RWPE1 (cell line): ENCODE measurements at places on chromosomes 6 and 20.

GRCh38 chr20:34954904-34955230 is 739 bp downstream of the GSS start:
- DNase-seq = peak; percentile 50

GRCh38 chr6:157198425-157199279 is 124.7 kb downstream of the TMEM242 start:
- peak; percentile 86 for DNase-seq

- DNase-seq = no peak
These were observed 2.2 kb upstream of the E2F3 start for GRCh38 chr6:20399518-20399917.

DNA sequence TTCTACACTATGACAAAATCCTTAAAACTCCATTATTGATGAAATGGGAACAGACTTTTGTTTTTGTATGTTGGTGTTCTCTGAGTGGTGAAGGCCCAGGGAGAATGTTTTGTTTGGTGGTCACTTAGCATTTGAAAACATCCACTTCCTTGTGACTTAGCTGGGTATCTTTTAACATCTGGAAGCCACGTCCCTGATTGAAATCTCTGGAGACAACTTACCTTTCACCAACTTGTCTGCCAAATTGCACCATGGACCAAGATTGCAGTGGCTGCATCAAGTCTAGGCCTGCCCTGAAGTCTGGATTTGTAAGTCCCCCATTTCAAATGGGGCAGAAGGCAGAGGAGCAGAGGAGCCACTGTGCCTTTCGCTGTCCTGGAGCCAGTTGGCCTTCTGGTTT is 534 bp upstream of the EFCAB8 start:
- DNase-seq = peak; percentile 43

DNA sequence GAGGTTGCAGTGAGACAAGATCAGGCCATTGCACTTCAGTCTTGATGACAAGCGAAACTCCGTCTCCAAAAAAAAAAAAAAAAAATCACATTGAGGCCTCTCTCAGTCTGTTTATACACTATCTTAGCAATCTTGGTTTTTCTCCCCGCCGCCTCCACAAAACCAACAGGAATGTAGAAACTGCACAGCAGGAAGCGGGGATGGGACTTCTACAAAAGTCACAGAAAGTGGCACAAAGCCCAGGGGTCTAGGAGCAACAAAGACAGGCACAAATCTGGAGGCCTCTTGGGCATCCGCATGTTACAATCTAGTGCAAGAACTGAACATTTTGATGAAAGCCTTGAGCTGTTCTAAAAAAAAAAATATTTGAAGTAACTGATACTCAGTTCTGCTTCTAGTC is 48.6 kb downstream of the KDM1B start:
- DNase-seq = no peak

DNA sequence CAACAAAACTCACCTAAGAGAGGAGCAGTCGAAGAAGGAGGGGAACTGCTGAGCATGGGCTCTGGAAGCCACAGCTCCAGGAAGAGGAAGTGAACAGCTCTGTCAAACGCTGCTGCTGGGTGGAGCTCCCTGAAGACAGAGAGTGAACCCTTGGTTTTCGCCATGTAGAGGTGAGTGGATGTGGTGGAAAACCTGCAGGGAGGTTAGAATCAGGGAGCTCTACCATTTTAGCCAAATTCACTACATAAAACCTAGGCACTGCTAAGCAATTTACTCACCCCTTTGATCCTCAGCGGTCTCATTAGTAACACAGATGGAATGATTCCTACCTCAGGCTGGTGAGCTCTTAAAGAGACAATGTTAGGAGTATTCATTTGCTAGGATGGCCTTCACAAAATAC is 19.4 kb upstream of the TFAP2A start:
- DNase-seq = peak; percentile 63

DNA sequence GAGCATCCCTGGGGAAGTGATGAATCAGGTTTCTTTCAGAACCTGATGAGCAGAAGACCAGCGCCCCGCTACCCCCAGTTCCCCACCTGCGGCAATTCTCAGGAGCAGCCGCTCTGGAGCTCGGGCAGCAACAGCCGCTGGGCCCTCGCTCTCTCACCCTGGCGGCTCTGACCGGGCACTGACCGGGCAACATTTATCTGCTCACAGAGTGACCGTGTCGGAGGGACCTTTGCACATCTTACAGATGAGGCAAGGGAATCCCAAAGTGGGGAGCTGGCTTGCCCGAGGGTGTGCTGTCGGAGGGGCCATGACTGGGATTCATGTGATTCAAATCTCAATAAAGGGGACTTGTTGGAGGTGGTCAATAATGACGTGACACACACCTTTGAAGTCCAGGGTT is 26.2 kb upstream of the KCNK16 start:
- no peak for DNase-seq

DNA sequence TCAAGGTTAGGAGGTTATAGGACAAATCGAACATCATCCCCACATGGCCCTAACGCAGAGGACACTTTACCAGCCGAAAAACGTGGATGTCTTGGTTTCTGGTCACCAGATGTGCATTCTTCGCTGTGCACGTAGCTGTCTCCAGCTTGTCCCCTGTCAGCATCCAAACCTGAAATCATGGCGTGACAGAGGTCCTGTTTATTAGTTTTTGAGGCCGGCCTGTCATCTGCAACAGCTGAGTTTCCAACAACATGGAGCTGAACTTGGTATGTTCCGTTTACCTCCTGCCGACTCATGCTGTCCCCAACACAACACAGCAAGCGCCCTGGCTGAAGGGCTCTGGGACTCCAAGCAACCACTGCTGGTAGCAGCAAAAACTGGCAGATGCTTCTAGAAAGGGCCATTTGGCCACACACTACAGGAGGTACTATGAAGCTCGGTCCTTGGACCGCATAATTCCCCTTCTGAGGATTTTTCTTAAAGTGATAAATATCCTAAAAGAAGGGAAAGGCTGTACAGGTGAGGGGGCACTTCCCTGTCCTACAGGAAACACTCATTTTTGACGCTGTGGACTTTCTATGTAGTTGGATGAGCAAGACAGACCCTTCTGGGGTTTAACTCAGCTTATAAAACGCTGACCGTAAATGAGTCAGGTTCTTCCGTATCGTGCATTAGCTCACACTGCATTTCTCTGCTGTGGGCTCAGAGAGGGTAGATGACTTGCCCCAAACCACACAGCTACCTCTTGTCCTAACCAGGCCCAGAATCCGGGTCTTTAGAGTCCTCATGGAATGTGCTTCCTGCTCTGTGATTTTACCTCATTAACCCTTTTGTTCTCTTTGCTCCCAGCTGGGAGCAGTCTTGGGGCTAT is 79.7 kb upstream of the NFATC2 start:
- DNase-seq = no peak
